Pulmonary artery endothelial cell (primary cell): ENCODE measurements at places on chromosomes 6 and 20.

GRCh38 chr6:161128680-161129196 lies 137.2 kb downstream of the MAP3K4 start:
- no peak for DNase-seq

DNA sequence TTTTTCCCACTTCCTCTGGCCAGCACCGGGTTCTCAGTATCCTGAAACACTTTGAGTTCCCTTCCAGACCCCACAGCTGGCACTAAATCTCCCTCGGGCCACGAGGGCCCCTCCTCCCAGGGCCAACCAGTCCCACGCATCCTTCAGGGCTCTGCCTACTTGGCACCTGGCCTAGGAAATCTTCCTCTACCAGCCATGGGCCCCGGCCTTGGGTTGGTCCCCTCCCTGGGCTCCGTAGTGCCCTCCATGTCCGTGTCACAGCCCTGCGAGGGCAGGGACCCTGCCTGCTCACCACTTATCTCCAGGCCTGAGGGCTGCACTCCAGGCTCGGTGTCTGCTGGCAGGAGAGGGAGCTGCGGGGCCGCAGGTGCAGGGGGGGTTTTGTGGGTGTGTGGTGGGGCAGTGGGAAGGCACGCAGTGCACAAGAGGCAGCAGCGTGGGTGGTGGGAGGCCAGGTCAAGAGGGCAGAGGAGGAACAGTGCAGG lies 48.8 kb upstream of the CDH22 start:
- DNase-seq, result no peak

- DNase-seq, result no peak
Measured at GRCh38 chr6:121940728-121941127, 458.7 kb upstream of the HSF2 start.

DNA sequence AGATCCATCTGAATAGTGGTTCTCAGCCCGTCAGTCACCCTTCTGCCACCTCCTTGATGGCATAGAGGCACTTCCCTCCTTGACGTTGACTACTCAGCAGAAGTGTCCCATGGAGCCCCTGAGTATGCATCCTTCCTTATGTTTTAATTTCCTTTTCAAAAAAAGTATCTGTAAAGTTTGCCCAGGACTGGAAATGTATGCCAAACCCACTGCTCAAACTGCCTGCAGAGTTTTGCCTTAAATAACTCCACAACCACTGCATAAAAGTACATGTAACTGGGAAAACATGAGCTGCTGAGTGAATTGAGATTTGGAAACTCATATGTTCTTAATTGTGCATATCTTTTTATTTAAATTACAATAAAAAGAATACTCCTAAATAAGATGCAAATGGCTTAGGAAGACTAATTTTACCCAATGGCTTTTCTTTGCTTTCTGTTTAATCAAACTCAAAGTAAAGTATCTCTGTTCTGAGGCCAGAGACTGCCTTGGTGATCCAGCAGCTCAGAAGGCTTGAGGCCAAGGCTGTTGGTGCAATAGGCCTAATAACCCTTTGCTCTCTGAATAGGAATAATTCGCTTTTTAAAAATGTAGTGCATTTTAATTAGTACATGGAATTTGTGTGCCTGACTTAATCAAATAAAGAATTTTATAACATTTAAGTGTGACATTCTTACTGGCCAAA lies 90.4 kb downstream of the FNDC1 start:
- no peak for DNase-seq

DNA sequence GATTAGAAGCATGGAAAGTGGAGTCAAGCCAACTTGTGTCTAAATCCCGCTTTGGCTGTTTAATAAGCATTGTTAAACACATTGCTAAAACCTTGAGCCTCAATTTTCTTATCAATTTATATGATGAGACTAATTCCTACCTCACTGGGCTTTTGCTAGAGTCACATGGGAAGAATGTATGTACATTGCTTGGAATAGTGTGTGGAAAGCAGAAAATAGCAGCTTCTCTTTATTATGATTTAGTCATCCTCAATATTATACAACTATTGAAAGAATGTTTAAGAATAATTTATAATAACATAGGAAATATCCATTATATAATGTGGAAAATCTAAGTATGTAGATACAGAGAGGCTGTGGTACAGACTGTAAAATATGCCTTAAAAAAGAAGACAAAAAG lies 313.0 kb upstream of the CDYL start:
- no peak for DNase-seq

DNA sequence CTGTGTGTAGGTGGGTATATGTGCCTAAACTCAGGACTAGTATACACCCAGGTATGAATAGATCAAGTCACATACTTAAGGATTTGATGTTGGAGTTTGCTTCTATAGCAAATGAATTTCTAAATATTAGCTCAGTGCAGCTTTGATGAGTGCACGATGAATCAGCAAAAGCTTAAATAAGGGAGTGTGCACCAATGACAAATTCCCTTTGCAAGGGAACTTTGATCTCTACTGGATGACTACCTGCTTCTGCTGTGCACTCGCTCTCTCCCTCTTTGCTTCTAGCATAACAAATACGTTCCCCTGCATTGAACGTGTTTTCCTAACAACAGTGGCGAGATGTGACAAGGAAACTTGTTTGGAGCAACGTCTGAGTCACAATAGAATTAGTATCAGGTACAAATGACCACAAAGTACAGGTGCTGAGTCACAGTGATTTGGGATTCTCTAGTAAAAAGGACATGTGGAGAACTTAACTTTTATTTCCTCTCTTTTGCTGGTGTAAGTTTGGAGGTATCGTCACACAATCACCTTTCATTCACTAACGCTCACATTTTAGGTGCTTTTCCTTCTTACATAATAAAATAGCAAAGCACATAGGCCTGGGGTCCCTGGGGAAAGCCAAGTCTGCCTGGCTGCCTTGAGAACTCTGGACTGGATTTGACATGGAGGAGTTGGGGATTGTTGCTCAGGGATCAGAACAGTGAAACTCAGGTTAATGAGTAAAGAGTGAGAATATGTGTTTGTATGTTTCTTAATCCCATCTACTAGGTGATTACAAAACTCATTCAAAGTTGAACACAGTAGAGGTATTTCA lies 49.7 kb downstream of the KLHL31 start:
- DNase-seq, result no peak

DNA sequence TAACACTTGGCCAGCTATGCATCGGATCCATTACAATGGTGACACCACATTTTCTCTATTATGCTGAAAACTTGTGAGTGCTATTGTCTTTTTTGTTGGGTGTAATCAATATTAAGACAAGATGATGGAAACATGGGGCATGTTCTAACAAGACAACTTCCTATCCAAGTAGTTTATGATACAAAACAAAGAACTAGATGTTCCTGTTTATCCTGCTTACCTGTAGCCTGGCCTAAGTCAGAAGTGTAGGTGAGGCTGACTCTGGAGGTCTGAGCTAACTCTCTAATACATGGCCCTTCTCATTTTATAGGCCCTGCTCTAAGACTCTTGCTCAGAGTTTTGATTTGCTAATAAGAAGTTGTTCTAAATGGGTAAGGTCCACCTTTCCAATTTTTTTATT lies 242.4 kb upstream of the STXBP5 start:
- no peak for DNase-seq

DNA sequence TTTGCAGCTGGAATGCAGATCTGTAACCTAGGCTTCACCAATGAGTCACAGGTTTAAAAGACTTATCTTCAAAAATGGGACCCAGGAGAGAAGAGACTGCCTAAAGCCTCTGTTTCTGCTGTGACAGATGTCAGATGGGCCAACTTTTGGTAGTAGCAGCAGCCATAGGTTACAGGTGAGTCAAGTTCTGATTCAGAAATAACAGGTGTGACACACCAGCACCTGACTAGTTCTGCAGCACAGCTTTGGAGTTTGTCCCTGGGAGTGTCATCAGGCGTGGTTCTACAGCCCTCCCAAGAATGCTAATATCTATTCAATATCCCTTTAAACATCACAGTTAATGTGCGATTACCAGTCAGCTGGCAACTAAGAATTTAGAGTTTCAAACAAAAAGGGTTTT lies 121.9 kb upstream of the BTN3A2 start:
- DNase-seq, result no peak

DNA sequence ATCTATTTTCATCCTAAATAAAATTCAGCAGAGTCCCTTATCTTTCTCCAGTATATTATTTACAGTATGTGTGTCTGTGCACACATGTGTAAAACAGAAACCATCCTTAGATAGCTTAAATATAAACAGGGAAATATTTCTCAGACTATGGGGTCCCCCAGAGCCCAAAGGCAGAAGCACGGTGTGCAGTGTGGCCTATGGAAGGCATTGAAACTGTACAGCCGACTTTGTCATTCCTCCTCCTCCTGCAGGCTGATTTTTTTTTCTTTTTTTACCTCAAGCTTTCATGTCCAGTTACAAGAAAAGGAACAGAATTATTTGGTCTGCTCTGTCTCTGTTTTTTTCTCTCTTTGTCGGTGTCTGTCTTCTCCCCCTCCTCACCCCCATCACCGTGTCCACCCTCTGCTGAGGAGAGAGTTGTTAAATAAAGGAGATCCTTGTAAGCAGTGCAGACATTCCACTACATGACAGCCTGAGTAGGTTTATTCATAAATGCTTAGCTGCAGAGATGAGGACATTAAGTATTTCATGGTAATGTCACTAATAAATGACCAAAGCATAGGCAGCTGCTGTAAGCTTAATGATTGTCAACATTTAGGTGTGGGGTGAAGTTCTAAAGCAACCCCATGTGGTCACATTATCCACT lies 31.8 kb upstream of the SLC35D3 start:
- DNase-seq, result no peak

DNA sequence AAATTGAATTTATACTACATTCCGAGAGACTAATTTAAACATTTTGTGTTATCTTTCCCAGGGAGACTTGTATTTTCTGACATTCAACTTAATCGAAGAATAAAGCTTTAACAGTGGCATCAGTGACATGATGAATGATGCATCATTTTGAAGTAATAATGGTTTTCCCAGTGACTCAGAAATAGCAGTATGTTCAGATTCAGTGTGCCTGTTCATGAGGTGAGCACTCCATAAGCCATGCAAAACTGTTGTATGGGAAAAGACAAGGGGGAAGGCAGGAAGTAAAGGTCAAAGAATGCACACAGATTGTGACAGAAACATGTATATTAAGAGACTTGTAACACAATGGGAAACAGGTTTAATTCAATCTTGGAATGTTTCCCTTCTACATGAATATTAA lies 1348.2 kb upstream of the GJE1 start:
- peak; percentile 2 for DNase-seq

DNA sequence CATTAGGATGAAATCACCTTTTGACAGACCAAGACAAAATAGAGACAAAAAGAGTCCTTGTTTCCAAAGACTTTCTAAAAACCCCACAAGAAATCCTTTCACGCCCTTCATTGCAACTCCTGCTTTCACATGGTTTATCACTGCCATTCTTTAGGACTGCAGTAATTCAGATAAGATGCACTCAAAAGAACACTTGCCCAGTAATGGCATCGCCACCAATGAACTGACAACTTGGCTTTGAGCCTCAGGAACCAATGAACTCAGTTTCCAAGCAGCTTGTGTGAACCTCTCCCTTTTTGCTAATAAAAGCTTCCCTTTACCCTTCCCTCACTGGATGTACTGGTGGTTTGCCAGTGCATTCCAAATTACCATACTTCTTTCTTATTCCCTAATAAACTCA lies 21.8 kb downstream of the OSTM1 start:
- no peak for DNase-seq

GRCh38 chr6:33105916-33106871 lies 30.4 kb downstream of the HLA-DPB1 start:
- DNase-seq, result no peak

DNA sequence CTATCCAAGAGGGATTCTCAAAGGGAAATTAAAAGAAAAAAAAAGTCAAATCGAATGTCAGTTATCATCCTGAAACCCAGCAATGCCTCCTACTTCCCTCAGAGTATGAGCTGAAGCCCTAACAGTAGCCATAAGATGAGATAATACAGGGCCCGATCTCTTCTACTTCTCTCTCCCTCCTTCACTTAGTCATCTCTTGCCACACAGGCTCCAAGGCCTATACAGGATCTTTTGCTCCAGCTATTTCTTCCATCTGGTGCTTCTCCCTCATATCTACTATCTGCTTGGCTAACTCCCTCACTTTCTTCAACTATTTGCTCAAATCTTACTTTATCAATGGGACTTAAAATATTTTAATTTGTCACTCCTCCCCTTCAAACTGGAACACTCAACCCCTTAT lies 215.3 kb downstream of the RNGTT start:
- no peak for DNase-seq

- DNase-seq, result no peak
Measured at GRCh38 chr6:17621003-17621402, 20.9 kb downstream of the FAM8A1 start.

DNA sequence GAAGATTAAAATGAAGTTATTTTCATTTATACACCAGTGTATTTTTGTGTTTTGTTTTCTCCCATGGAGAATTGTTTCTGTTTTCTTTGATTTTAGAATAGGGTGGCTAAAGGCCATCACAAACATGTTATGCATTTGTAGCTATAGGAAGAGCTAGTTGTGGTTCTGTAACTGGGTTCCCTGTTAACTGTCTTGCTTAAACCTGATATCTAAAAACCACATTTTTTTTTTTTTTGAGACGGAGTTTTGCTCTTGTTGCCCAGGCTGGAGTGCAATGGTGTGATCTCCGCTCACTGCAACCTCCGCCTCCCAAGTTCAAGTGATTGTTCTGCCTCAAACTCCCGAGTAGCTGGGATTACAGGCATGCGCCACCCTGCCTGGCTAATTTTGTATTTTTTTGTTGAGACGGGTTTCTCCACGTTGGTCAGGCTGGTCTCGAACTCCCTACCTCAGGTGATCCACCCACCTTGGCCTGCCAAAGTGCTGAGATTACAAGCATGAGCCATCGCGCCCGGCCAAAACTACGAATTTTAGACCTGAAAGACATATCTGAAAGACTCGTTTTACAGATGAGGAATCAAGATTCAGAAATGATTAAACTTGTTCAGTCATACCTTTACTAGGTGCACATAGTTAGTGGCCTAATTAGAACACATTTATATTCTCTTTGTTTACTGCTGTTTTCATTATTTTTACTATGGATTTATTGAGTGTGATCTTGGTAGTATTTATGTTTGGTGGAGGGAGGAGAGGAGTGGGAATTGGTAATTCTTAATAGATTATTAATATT lies 18.0 kb downstream of the SCAF8 start:
- no peak for DNase-seq

- DNase-seq, result no peak
Measured at GRCh38 chr6:5514353-5514752, 253.0 kb downstream of the FARS2 start.

DNA sequence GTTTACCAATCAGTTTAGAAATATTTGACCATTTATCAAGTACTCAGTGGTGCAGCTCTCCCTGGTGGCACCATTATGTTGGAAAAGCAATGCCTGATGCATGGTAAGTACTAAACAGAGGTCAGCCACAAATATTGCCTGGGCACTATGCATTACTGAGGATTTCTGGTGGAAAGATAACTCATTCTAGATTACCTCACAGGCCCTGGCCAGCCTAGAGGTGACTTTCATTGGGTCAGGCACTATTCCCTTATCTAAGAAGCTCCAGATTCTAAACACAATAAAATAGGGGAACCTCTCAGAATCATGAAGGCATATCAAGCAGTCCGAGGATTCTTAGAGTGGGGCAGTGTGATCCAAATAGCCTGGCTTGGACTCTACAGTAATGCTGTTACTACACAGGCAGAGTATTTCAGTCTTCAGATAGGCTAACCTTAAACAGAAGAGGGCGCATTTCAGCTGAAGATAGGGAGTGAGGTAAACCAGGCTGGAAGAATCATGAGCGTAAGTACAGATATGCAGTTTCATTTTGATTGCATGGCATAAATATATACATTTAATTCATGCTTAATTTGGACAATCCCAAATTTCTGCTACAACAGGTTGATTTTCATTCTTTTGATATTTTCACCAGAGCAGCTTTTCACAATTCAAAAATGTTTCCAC lies 12.1 kb downstream of the LGSN start:
- no peak for DNase-seq
